ENCODE measurements at places on chromosomes 7 and 10.

GRCh38 chr7:42456267-42456666 lies 219.3 kb upstream of the GLI3 start:
- DNase-seq, result no peak

- no peak for DNase-seq
Measured at GRCh38 chr7:80047856-80048459, 86.7 kb upstream of the GNAI1 start.

DNA sequence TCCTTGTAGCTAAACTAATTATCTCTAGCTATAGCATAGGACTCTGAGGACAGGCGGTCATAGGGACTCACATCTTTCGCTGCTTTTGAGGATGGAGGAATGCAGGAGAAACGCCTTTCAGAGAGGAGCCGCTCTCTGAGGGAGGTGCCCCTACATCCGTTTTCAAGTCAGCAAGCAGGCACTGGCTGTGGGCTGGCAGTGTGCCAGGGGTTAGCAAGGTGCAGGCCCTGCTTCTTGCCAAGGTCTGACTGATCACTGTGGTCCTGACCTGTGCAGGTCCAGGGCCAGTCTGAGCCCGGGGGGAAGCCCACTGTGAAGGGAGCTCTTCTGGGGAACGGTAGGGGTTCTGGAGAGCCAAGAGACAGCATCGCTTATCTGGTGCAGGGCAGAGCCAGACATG lies 89.4 kb downstream of the SH3PXD2A start:
- DNase-seq, result peak; percentile 52

DNA sequence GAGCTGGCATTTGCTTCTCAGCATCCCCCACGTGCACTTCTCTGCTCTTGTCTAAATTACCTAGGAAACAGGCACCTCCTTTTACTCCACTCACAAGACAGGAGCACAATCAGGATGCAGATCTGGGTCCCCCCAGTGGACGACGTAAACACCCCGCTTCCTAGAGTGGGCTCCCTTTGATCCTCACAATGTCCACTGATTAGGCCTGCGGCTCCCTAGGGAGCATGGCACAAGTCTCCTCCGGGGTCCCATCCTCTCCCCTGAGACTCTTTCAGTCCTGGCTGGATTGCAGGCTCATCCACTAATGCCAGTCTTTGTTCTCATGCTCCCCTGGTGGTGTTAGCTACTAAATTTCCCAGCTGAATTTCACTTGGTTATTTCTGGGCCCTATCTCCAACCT lies 98.3 kb downstream of the GLI3 start:
- DNase-seq, result no peak

DNA sequence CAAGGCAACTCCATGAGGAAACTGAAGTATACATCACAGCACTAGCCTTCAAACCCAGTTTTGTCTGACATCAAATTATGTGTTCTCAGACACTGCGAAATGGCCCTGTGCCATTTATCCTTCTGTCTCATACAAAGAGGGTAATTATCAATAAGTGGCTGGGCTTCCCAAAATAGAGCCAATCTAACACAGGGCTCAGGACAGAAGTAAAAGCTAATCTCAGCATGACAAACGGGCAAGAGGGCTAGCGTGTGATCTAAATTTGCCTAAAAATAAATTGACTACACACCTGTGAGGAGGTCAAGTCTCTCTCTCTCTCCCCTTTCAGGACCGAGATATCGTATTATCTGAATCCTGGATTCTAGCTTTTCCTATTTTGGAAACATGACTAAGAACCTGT lies 67.2 kb downstream of the DGKB start:
- no peak for DNase-seq

DNA sequence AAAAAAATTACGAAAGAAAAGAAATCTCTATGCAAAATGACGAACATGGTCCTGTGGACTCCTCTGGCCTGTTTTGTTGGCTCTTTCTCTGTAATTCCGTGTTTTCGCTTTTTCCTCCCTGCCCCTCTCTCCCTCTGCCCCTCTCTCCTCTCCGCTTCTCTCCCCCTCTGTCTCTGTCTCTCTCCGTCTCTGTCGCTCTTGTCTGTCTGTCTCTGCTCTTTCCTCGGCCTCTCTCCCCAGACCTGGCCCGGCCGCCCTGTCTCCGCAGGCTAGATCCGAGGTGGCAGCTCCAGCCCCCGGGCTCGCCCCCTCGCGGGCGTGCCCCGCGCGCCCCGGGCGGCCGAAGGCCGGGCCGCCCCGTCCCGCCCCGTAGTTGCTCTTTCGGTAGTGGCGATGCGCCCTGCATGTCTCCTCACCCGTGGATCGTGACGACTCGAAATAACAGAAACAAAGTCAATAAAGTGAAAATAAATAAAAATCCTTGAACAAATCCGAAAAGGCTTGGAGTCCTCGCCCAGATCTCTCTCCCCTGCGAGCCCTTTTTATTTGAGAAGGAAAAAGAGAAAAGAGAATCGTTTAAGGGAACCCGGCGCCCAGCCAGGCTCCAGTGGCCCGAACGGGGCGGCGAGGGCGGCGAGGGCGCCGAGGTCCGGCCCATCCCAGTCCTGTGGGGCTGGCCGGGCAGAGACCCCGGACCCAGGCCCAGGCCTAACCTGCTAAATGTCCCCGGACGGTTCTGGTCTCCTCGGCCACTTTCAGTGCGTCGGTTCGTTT lies 83.5 kb upstream of the SLF2 start:
- DNase-seq, result no peak

DNA sequence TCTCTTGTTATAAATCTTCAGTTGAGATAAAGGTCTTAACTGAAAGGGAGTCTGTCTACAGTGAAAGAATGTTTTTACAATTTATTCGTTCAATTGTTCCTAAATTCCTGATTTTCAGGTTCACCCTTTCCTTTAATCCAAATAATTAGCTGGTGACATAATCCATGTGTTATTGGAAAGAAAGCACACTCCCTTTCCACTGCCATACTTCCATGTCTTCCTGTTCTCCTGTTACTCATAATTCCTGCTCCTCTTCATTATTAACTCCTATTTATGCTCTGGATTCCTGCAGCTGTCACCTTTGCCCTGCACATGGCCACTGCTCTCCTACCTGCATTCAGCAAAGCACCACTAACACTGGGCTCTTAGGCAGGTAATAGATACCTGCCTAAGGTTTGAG lies 40.0 kb upstream of the FAM3C start:
- no peak for DNase-seq

- no peak for DNase-seq
Measured at GRCh38 chr10:29635711-29636144, 957 bp upstream of the SVIL start.

GRCh38 chr7:95095966-95096540 lies 188.7 kb downstream of the PPP1R9A start:
- DNase-seq, result no peak

- DNase-seq, result no peak
Measured at GRCh38 chr10:42707234-42707633, 68.9 kb upstream of the ZNF33B start.

GRCh38 chr10:72122221-72122620 lies 33.9 kb upstream of the SPOCK2 start:
- DNase-seq, result no peak

- DNase-seq, result no peak
Measured at GRCh38 chr7:55556492-55556891, 15.8 kb downstream of the VOPP1 start.

- no peak for DNase-seq
Measured at GRCh38 chr7:124171068-124171467, 138.2 kb upstream of the TMEM229A start.

DNA sequence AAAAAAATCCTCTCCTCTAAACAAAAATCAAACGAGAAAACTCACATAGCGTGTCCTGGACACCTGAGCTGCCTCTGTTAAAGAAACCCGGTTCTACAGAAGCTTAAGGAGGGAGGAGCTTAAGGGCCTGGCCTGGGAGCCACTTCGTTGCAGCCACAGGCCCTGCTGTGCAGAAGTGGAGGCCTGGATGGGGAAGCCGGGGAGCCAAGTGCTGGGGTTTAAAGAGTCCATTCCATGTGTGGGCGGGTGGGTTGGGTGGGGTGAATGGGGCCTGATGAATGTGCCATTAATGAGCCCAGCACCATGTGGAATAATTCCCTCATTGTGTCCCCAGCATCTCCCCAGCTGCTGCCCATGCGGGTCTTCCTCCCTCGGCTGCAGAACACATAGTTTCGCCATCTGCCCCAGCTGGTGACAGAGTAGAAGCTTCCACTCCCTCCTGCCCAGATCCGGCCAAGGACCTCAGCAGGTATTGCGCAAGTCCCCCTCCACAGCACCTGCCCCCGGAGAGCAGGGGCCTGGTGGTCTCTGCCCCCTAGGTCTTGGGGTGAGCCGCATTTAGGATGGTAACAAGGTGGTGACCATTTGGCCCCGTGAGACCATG lies 127.8 kb upstream of the BTBD16 start:
- DNase-seq, result no peak

DNA sequence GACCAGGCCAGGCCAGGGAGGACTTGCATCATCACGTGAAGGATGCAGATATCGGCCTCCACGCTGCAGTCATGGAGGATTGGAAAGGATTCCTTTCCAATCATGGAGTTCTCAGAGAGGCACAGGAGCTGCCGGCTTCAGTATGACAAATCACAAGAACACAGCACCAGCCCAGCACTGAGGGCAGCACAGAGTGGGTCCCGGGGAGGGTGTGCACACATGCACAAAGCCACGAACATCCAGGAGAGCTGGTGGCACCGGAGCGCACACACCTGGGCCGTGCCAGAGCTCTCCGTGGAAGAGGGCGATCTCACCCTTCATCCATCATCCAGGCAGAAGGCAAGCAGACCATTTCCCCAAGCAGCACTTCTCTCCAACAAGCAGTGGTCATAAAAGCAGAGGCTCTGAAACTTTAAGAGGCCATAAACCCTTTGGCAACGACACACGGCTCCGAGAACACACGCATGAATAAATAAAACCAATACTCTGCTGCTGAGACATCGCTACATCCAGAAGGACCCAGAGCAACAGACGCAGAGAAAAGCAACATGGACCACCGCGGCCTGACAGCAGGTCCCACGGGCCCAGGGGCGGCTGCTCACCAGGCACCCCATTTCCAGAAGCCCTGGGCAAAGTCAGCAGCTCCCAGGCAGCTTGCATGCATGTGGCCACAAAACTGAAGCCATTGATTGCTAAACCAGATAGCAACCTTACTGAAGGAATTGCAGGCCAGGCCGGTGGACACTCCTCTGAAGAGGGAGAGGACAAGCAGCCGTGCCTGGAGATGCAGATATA lies 180.8 kb downstream of the USP6NL start:
- DNase-seq, result no peak

DNA sequence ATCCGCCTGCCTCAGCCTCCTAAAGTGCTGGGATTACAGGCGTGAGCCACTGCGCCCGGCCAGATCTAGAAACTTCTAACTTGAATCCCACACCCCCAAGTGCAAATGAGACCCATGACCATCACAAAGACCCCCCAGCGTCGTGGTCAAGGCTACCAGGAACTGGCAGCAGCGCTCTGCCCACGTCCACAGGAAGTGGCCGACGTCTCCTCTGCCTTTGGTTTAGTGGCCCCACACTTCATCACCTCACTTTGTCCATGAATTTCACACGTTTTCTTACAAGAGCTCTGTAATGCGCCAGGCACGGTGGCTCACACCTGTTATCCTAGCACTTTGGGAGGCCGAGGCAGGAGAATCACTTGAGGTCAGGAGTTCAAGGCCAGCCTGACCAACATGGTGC lies 53.5 kb upstream of the TNRC18 start:
- no peak for DNase-seq

DNA sequence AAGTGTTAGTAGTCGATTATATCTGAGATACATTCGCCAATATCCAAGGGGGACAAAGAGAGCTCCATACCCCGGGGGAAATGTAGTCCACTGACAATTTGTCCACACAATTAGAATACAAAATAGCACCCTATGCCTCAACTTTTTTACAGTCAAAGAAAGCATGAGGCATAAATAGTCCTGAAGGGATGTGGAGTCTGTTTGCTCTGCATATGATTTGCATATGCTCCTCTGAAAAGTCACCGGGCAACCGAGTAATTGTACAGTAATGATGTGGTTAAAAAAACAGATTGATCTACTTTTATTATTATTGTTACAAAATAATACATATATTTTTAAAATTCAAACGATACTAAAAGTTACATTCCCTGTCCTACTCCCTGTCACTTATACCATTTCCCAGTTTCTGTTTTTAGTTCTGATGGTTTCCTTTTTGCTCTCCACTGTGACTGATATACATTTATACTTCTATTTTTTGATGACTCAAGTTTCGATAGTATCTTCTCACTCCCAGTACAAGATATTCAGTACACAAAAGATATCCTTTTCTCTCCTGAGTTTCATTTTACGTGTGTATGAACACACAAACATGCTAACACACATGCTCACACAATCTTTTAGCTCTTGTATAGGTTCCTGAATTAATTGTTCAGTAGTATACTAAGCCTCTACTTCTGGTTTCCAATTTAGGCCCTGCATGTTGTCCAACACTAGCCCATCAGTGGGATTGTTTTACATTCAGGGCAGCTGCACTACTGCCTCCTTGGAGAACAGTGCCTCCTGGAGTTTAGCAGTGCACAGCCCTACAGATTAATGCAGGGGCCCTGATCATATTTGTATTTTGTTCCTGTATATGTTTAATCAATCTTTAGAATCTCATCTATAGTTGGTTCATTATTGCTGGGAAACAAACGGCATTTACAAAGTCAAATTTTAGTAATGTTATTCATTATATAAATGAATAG lies 130.9 kb downstream of the TES start:
- no peak for DNase-seq

DNA sequence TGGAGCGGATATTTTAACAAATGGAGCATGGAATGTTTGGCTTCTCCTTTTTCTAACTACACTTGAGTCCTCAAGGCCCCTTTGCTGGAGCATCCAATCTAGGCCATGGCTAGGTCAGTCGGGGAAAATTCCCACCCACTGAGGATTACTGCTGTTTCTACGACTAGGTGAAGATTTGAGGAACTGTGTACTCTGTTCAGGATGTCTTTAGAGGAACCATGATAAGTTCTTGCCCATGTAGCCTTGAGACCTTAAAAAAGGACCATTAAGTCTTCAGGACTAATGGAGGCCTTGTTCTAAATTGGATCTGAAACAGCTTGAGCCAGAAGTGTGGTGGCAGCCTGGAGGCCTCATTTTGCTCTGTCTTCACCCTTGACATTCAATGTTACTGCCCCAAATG lies 6.2 kb downstream of the AGK start:
- DNase-seq, result no peak

DNA sequence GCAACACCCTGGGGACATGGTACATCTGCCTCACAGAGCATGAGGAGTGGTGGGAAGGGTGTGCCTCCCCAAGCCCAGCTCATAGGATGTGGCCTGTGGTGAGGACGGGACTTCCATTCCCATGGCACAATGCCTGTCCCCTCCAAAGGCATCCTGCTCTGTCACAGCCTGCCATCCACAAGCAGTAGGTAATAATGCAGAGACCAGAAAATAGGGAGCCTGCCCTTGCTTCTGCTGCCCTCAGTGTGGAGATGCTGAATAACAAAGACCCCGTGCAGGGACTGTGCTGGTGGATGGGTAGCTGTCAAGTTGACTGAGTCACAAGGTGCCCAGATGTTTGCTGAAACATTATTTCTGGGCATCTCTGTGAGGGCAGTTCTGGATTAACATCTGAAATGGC lies 199.9 kb upstream of the GRB10 start:
- no peak for DNase-seq

Measured in stimulated activated CD4-positive, alpha-beta T cell treated with anti-CD3 and anti-CD28 coated beads, Interleukin-15, amount 100 ng/mL, for 1 hour (primary cell).